Left ventricle myocardium superior (tissue), 1 donor: ENCODE measurements at places on chromosomes 2 and 18.
A peak's percentile ranks its signal among the peaks of the same experiment; 100 is the strongest.

GRCh38 chr18:10025711-10026670 lies 112.2 kb downstream of the VAPA start:
- DNase-seq: peak; percentile 40

GRCh38 chr2:174787487-174788205 lies 23.4 kb upstream of the CHRNA1 start:
- DNase-seq: no peak

- DNase-seq: no peak
Observed at GRCh38 chr2:198890490-198890889, 567.2 kb downstream of the SATB2 start.

DNA sequence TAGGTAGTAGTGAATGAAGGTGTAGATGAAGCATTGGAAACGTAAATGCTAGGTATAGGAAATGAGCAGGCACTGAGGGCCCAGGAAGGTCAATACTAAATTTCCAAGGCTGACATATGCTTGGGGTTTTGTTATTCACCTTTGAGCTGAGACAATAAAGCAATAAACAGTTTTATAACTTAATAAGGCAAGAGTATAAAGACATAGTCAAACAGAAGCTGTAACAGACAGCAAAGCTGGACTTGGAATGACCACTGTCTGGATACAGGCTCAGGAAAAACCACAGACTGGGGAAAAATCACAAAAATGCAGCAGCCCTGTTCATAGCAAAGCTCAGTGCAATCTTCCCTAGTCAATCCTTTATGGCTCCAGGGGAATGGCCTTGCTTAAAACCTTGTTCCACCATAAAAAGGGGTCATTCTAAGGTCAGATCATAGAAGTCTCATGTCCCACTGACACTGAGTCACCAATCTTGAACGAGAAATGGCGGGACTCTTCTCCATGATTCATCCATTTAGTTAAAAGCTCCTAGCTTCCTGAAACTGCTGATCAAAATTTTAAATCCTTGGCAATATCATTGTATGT lies 493.3 kb downstream of the CMPK2 start:
- DNase-seq: no peak

GRCh38 chr2:84643991-84644390 lies 127.7 kb downstream of the DNAH6 start:
- no peak for DNase-seq

DNA sequence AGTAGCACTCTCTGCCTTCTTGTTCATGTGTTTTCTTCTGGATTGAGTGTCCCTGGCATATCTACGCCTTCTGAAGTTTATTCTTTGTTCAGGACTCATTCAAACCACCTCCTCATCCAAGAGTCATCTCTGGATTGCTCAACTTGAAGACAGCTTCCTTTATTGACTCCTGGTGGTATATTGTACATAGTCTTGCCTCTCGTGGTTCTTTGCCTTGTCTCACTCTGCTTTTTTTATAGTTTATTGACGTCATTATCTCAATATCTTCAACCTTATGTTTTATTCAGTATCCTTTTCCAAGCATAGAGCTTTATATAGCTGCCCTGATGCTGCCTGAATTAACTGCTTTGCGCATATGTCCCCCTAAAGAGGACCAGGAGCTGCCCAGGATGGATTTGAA lies 161.7 kb downstream of the INSIG2 start:
- DNase-seq: no peak

- DNase-seq: no peak
Observed at GRCh38 chr2:29987146-29987545, 65.8 kb upstream of the ALK start.

DNA sequence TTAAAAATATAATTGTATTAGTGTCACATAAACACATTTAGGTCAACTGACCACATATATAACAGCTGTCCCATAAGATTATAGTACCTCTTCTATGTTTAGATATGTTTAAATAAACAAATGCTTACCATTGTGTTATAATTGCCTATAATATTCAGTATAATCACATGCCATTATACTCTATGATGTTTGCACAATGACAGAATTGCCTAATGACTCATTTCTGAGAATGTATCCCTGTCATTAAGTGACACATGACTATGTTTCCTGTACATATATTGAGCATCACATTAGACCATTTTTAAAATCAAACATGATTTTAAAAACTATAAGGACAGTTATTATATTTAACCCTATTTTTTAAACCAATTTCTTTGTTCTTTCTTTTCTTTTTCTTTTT lies 89.8 kb downstream of the HS6ST1 start:
- DNase-seq: no peak

DNA sequence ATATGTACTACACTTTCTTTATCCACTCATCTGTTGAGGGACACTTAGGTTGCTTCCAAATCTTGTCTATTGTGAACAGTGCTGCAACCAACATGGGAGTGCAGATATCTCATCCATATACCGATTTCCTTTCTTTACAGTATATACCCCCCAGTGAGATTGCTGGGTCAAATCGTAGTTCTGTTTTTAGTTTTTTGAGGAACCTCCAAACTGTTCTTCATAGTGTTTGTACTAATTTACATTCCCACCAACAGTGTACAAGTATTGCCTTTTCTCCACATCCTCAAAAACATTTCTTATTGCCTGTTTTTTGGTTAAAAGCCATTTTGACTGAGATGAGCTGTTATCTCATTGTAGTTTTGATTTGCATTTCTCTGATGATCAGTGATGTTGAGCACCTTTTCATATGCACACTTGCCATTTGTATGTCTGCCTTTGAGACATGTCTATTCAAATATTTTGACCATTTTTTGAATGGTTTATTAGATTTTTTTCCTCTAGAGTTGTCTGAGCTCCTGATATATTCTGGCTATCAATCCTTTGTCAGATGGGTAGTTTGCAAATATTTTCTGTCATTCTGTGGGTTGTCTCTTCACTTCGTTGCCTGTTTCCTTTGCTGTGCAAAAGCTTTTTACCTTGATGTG lies 12.2 kb downstream of the PLEK start:
- no peak for DNase-seq

- no peak for DNase-seq
Observed at GRCh38 chr18:76610933-76611749, 116.1 kb upstream of the ZNF516 start.

DNA sequence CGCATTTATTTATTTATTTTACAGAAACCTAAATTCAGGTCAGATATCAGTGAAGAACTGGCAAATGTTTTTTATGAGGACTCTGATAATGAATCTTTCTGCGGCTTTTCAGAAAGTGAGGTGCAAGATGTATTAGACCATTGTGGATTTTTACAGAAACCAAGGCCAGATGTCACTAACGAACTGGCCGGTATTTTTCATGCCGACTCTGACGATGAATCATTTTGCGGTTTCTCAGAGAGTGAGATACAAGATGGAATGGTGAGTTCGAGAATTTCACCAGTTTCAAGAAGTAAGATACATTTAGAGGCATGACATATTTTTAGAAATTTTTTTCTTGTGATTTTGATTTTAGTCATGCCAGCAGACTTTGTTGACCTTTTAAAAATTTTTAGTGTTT lies 4.6 kb downstream of the CDCA7 start:
- DNase-seq: no peak

- DNase-seq: no peak
Observed at GRCh38 chr18:46563317-46563716, 93.7 kb downstream of the LOXHD1 start.

- no peak for DNase-seq
Observed at GRCh38 chr2:150188177-150188576, 299.3 kb downstream of the RND3 start.

GRCh38 chr2:216181953-216182461 lies 72.9 kb downstream of the XRCC5 start:
- no peak for DNase-seq

GRCh38 chr2:1673160-1673944 lies 71.0 kb downstream of the PXDN start:
- no peak for DNase-seq

DNA sequence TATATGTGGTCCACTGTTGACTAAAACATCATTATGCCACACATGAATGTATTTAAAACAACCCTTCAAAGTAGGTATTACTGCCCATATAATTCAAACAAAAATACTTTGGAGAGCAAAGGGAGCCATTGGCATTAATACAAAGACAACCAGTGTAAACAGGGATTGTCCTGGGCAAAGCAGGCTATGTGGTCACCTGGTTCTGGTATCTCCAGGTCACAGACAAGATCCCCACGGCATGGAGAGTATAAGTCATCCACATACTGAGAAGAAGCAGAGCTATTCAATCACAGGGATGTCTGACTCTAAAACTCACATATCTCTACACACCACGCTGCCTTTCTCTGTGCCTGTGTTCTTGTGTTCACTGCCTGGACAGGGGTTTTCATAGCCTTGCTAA lies 81.4 kb upstream of the BZW1 start:
- DNase-seq: no peak

GRCh38 chr2:101461381-101461780 lies 13.5 kb downstream of the RFX8 start:
- no peak for DNase-seq

DNA sequence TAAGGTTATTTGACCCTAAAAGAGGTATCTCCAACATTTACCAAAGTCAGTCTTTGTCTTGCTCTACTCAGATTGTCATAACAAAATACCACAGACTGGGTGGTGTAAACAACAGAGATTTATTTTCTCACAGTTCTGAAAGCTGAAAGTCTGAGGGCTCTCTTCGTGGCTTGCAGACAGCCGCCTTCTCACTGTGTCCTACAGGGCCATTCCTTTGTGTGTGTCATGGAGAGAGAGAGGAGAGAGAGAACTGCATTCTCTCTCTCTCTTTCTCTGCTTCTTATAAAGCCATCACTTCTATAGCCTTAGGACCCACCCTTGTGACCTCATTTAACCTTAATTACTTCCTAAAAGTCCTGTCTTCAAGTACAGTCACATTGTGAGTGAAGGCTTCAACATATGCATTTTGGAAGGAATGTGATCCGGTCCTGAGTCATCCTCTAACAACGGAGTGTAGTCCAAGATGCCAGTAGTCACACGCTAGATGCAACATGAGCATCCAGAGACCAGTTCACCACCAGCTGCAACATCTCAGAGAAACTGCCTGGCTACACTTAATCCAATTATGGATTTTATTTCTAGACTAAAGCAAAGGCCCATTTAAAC lies 130.2 kb downstream of the CD226 start:
- no peak for DNase-seq

- no peak for DNase-seq
Observed at GRCh38 chr2:144183727-144184126, 336.2 kb downstream of the ZEB2 start.

- peak; percentile 92 for DNase-seq
Observed at GRCh38 chr2:10844097-10844496, 31.5 kb upstream of the PDIA6 start.

- no peak for DNase-seq
Observed at GRCh38 chr18:36073676-36074075, 6.3 kb upstream of the RPRD1A start.

- no peak for DNase-seq
Observed at GRCh38 chr2:31675485-31675901, 94.8 kb upstream of the SRD5A2 start.

GRCh38 chr18:68992719-68993482 lies 195.0 kb downstream of the CCDC102B start:
- no peak for DNase-seq

DNA sequence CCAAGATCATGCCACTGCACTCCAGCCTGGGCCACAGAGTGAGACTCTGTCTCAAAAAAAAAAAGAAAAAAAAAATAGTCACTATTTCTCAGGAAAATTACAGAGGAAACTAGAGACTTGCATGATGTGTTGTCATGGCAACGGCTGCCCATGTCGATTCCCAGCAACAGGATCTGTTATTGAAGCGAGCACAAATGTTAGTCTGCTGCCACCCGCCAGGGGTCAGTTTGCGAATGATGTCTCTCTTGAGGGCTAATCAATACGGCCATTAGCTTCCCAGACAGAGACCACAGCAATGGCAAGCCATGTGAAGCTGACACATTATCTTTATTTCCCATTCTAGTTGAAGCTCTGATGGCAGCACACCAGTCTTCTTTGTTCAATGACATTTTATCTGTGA lies 32.4 kb upstream of the ACYP2 start:
- DNase-seq: no peak

DNA sequence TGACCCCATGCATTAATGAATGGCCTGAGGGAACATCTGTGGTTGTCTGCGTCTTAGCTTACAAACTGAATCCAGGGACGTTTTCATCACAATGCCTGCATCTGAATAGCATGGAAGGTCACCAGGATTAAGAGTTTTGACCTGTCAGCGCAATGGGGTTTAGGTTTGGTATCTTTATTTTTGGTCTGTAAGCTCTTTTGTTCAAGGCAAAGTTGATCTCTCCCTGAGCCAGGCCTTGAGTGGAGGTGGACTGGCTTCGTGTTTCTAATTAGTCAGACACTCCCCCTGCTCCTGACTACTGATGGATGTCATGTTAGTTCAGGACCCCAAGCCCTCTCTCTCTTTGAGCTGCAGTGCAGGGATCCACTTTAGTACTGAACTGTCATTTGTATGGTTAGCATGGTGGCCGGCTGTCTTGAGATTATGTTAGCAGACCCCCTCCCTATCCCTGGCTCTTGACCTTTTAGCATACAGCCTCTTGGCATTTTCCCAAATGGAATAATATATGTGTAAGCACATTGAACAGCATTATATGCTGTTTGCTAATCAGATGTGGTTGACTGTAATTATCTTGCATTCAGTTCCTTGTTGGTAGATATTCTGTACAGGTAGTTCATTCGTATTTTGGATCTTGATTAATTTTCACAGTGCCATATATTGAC lies 59.2 kb downstream of the LYPD6 start:
- DNase-seq: no peak

GRCh38 chr18:59268721-59269562 lies 4.3 kb downstream of the RAX start:
- DNase-seq: peak; percentile 59

- DNase-seq: no peak
Observed at GRCh38 chr18:24126155-24126961, 12.5 kb upstream of the CABYR start.

- DNase-seq: no peak
Observed at GRCh38 chr2:189441709-189442074, 418 bp downstream of the WDR75 start.

- no peak for DNase-seq
Observed at GRCh38 chr18:2258954-2259353, 312.4 kb downstream of the METTL4 start.
